ENCODE measurements at places on chromosomes 1 and 21.

DNA sequence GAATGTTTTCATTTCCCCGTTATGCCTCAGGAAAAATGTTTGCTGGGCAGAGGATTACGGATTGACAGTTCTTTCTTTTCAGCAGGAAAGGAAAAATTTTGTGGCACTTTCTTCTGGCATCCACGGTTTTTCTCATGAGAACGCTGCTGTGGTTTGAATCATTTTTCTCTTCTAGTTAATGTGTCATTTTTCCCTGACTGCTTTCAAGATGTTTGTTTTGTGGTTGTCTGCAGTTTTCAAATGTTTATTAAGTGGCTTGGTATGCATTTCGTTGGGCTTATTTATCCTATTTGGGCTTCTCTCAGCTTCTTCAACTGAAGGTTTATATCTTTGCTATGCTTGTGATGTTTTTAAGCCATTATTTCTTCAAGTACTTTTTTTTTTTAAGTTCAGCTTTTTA, 359.0 kb downstream of the RGS7 start:
- no peak for DNase-seq

DNA sequence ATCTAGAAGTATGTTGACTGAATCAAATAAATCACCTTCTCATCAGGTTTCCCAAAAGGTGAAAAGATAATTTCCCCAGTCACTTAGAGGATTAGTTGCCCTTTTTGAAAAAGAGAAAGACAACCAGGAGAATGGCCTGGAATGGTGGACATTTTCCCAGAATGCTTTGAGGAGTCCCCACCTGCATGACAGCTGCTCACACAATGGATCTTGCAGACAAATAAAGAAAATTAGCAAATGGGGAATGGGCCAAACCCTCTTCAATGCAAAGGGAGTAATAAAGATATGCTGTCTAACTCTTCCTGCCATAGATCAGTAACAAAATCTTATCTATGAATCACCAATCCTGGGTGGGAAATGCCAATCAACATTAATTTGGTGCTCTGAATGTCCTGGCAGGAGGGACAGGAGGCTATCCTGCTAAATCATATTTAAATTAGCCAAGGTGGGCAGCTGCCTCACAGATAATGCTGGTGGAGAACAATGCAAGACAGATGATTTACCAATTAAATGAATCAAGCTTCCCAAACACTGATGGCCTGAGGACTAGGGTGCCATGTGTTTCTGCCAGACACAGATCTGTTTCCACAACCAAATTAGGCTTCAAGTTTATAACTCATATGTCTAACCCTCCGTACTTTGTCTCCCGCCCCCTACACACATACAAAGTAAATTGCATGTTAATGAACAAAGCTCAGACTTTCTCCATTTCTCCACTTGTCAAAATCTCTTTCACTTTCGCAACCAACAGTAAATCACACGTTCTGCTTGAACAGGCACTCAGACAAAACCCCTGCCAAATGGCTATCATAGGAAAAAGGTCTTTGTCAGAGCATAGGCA, 488.0 kb upstream of the PLXNA2 start:
- no peak for DNase-seq

DNA sequence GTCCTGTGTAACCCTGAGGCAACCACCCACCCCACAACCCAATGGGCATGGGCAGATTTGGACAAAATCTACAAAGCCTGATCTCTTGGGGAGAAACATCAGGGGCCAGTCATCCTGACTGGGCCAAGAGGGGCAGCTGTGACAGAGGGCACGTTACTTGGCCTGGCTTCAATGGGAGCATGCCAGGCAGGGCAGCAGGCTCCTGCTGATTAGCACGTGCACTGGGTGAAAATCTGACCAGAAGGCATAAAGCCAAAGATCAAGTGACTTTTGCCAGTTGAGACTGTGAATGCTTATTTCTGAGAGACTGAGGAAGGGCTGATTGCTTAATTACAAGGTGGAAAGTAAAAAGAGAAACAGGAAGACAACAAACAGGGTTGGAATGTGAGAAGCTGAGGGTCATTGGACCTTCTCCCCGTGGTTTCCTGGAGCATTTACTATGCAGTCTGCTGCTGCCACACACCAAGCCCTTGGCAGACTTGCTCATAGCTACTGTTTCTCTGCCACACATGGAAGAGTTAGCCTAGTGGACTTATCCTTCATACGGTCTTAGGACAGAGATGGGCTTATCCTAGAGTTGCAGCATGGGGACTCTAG, 39.8 kb upstream of the TNR start:
- no peak for DNase-seq

GRCh38 chr1:167747988-167748387, 26.2 kb downstream of the MPZL1 start:
- DNase-seq = no peak

- DNase-seq = no peak
Observed at GRCh38 chr1:207032528-207033017, at the start of gene C1orf116. Gene C1orf116, minus strand, starts transcription at chr1:207032756. Its CDS starts 5,158 bp downstream, at chr1:207027598.

DNA sequence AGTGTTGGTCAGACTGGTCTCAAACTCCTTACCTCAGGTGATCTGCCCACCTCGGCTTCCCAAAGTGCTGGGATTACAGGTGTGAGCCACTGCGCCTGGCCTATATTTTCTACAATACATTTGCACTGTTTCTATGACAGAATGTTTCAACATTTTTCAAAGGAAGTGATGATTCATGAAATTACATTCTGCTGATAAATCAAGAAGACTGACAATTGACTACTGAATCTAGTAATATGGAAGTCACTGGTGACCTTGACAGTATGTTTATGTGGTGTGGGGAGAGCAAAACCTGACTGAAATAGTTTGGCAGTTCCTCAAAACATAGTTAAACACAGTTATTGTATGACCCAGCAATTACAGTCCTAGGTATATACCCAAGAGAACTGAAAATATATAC, 18.1 kb downstream of the LRIF1 start:
- no peak for DNase-seq

DNA sequence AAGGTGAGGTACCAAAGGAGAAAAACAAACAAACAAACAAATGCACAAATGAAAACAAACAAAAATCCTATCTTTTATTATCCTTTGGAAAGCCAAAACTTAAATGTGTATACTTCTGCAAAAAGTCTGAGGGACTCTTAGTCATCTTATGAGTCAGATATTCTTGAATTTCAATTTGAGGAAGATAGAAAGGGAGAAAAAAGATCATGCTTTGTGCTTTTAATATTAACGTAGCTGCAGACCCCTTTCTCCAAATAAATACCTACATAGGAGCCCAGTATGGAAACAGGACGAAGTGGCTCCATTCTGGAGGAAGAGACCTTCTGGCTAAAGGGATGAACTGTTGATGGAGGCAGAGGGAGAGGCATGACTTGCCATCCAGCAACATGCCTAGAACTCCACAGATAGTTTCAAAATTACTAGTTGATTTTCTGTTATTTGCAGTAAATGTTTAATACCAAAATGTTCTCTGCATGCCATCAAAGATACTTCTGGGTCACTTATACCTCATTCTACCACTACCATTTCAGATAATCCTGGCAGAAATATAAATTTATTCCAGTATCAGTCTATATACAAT, 25.4 kb downstream of the NUP210L start:
- DNase-seq = no peak

DNA sequence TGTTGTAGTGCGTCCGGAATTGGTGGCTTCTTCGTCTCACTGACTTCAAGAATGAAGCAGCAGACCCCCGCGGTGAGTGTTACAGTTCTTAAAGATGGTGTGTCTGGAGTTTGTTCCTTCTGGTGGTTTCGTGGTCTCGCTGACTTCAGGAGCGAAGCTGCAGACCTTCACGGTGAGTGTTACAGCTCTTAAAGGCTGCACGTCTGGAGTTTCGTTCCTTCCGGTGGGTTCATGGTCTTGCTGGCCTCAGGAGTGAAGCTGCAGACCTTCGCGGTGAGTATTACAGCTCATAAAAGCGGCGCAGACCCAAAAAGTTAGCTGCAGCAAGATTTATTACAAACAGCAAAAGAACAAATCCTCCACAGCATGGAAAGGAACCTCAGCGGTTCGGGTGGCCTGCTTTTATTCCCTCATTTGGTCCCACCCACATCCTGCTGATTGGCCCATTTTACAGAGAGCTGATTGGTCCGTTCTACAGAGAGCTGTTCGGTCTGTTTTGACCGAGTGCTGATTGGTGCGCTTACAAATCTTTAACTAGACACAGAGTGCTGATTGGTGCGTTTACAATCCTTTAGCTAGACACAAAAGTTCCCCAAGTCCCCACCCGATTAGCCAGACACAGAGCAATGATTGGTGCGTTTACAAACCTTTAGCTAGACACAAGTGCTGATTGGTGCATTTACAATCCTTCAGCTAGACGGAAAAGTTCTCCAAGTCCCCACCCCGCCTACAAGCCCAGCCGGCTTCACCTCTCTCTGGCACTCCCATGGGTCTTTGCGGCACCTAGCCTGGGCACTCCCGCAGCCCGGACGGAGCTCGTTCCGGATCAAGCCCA, 49.6 kb upstream of the KRTAP19-8 start:
- DNase-seq = no peak

- no peak for DNase-seq
Observed at GRCh38 chr1:8104278-8105236, 78.4 kb upstream of the ERRFI1 start.

Measured in stimulated activated CD4-positive, alpha-beta T cell treated with anti-CD3 and anti-CD28 coated beads, Interleukin-4, amount 100 ng/mL, for 4 hours (primary cell).